ENCODE measurements at places on chromosomes 5 and 9. TPM values are rescaled to one million over a fixed set of nuclear protein-coding genes. Genes with fewer than 3 reads are reported as not detected.
A peak's percentile ranks its signal among the peaks of the same experiment; 100 is the strongest.

Gene AOPEP
- total RNA-seq = 158 TPM

Gene ELAVL2
- not detected for total RNA-seq

Gene LIX1
- total RNA-seq = not detected

Gene RMI1
- total RNA-seq = 7.6 TPM

Gene LCN2
- not detected for total RNA-seq

Gene FBLL1
- total RNA-seq = not detected

Gene PCDHA9
- total RNA-seq = not detected

Gene FER
- 12.8 TPM for total RNA-seq

GRCh38 chr9:89926691-89927220 is 321.9 kb downstream of the GADD45G start:
- no peak for DNase-seq

- no peak for DNase-seq
These were observed 49.9 kb downstream of the LRRTM2 start for GRCh38 chr5:138824924-138825863.

DNA sequence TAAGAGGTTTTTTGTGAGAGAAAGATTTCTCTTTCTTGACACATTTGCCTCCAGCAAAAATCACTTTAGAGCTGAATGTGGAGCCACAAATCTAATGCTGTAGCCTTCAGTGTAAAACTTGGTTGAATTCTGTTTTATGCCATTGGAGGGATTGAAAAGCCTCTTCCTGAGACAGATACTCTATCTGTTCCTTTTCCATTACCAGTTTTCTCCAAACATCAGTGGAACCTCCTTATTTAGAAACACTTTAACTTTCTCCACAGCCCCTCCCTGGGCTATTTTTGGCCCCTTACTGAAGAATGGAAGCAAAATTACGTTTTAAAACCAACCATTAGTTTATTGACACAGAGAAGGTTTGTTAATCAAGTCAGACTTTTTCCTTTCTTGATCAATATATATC is 155.3 kb downstream of the PJA2 start:
- no peak for DNase-seq

DNA sequence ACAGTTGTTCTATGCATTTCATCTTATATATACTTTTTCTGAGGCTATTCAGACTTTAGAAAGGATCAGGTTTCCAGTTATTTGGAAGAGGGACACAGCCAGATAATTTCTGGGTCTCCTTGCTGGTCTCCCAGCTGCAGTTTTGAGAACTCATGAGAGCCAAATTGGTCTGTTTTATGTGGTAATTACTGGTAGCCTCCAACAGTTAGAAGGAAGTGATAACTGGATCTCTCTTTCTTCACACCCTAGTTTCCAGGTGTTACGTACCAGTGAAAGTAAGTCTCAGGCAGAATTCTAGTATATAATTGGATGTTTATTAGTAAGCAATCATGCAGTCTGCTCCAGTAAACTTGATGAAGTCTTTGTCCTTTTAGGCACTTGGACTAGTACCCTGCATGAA is 63.2 kb upstream of the RPS23 start:
- no peak for DNase-seq

DNA sequence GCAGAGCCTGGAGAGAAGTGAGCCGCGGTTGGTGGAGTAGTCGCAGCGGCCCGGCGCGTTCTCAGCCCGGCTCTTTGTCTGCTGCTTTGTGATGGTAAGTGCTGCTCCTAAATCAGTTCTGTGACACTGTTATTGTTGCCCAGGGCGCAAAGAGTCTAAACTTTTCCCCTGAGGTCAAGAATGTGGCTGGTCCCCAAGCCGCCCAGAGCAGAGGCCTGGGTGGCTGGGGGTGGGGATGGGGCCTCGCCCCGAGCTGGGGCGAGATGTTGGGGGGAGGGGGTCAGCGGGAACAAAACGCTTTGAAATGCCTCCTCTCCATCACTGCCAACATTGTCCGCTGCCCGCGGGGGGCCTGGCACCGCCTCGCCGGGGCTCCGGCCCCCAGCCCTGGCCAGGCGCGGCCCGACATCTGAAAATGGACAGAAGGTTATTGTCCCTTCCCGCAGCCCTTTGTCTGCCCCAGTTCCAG is 11.7 kb upstream of the CERCAM start:
- DNase-seq = no peak

DNA sequence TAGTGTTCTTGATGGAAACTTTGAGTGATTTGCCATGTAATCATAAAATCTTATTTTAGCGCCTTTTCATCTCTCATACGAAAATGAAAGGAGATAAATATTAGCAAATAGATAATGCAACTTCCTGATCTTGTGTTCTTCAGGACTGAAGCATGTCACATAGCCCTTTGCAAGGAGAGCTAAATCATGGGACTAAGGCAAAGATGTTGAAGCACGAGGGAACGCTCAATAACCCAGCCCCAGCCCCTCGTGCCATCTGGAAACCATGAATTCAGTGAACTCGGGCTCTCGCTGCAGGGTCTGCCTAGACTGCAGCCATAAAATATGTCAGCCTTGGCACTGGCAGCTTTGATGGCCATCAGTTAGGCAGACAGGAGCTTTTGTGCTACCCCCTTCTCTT is 58.2 kb downstream of the F2RL2 start:
- no peak for DNase-seq

- no peak for DNase-seq
These were observed 370.8 kb downstream of the GADD45G start for GRCh38 chr9:89975630-89976029.

GRCh38 chr9:84170521-84171141 is 169.9 kb downstream of the SLC28A3 start:
- peak; percentile 93 for DNase-seq

DNA sequence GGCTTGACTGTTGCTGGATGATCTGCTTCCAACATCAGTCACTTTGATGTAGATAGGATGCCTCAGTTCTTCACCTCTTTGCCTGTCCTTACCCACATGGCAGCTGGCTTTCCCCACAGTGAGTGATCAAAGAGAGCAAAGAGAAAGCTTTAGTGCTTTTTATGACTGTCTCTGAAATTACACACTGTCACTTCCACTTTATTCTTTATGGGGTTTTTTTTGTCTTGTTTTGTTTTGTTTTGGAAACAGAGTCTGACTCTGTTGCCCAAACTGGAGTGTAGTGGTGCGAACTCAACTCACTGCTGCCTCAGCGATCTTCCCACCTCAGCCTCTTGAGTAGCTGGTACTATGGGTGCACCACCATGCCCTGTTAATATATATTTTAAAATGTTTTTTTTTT is 32.4 kb upstream of the C5orf24 start:
- DNase-seq = no peak

DNA sequence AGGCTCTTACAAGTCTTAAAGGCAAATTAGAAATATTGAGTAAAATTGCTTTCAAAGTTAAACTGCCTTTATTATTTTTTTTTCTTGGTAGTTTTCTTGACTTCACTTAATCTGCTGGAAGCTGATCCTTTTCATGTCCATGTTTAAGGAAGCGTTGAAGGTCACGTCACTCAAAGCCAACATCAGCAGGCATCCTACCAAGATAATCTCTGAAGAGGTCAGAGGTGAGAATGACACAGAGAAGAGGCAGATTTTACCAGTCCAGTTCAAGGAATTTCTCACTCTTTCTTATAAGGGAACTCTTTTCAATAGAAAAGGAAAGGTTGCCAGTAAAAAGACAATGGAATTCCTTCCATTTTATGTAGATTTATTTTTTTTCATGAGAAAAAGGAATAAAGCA is 259.8 kb downstream of the ANXA1 start:
- DNase-seq = no peak

DNA sequence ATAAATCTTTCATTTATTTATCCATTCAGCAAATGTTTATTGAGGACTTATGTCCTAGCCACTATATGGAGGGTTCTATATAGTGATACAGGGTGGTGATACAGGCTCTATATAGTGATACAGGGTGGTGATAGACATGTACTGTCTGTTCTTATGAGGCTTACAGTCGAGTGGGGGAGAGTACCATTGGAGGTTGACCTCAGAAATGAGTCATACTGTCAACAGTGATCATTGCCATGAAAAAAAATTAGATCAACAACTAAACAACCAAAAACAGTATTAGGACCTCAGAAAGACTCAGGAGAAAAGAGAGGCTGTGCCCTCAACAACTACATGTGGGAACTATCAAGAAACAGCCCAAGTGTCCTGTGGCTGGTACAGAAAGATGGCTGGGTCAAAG is 22.0 kb downstream of the PAPPA start:
- DNase-seq = no peak

DNA sequence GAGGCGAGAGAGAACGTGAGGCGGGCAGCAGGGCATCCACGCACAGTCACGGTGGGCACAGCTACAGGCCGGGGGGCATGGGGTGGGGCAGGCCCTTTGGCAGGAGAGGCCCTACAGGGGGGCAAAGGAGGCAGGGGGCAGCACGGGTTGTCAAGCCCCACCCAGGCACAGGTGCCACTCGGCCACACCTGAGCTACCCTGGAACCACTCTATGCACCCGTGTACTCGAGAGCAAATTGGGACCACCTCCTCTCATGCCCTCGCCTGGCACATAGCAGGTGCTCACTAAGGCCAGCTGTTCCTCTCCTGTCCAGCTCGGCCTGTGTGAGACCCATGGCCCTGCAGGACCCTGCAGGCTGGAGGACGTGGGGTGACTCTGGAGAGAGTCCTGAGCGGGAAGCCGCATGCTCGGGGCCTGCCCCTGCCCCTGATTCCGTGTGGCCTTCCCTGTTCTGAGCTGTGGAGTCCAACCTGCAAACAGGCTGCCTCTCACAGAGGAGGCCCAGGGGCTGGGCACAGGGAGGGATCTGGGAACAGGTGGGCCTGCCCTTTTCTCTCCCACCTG is 31.4 kb upstream of the SARDH start:
- DNase-seq = peak; percentile 24

- no peak for DNase-seq
These were observed 198.8 kb downstream of the PRELID2 start for GRCh38 chr5:145636371-145636770.

GRCh38 chr5:97547430-97547829 is 364.4 kb upstream of the RIOK2 start:
- DNase-seq = no peak

GRCh38 chr9:137535120-137535428 is 15.1 kb downstream of the PNPLA7 start:
- no peak for DNase-seq

DNA sequence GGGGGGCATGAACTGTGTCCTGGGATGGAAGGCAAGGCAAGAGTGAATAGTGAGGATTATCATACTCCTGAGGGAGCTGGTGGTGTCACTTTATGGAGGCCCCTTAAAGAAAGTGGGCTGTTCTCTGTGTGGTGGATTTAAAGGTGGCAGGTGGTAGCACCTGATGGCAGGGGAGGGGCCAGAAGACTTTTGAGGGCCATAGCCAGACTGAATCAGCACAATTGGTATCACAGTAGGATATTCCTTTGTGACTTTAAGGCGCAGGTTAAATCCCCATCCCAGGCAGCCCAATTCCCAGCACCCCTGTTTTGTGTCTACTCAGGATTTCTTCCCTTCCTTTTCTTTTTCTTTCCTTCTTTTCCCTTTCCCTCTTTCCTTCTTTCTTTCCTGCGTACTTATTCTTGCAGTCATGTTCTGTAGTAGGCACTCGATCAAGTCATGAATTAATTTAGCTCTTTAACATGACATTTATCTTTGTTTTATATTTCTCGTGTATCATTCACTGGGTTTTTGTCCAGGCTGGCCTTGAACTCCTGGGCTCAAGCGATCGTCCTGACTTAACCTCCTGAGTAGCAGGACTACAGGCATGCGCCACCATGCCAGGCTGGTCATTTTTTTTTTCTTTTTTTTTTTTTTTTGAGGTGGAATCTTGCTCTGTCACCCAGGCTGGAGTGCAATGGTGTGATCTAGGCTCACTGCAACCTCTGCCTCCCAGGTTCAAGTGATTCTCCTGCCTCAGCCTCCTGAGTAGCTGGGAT is 11.0 kb upstream of the PCBD2 start:
- DNase-seq = no peak

DNA sequence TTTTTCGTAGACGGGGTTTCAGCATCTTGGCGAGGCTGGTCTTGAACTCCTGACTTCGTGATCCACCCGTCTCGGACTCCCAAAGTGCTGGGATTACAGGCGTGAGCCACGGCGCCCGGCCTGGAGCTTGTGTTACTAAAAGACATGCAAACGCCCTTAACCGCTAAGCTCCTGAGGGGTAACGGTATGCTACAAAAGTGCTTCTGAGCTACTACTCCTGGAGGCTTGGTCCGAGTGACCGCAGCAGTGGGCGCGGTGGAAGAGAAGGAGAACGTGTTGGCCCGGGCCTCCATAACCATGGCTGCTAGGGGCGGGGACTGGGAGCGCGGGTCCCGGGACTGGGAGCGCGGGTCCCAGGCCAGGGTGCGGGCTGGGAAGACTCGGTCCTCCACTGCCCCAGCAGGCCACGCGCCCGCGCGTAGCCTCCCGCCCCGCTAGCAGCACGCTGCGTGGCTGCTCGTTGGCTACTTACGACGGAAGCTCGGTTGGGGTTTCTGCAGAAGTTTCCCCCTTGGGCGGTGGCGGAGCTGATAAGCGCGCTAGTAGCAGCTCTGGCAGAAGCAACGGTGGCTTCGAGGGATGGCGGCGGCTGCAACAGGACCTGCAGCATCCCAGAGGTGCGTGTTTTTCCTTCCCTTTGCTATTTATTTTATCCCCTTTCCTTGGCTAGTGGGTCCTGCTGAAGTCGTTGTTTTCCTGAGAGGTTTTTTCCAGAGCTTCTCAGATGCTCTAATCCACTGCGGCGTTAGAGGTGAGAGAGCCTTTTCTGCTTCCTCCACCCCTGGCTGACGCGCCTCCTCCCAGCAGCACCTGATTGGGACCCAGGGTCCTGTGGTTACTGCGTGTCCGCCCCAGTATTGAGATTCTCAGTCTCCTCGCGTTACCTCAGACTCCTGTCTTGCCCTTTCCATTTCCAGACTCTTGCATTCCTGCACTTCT is 69.2 kb upstream of the CCDC180 start:
- DNase-seq = peak; percentile 90

GRCh38 chr5:19240170-19240569 is 747.8 kb downstream of the CDH18 start:
- no peak for DNase-seq

DNA sequence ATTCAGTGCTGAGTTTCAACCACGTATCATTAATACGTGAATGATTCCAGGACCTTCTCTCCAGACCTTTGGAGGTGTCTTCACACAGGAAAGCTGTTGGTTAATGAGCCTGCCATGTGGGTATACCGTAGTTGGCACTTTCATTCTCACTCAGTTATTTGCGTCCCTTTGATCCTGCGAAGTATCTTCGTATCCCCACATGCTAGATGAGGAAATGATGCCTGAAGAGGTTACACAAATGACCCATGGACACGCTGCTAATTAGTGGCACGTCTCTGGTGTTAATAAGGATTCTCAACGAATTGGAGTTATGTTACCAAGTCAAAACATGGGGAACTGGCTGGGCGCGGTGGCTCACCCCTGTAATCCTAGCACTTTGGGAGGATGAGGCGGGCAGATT is 65.7 kb upstream of the GNE start:
- DNase-seq = no peak

DNA sequence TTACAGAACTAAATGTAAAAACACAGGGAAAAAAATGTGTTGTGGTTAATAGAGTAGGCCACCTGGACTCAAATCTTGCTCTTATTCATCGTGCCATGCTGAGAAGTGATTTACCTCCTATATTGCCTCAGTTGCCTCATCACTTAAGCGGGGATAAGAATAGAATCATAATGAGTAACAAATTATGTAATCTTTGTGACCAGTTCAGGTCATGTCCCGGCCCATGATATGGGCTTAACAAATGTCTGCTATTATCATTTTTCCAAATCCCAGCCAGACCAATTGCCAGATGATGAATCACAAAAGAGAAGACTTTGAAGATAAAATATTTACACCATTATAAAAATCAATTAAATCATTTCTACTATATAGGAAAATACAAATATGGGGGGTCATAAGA is 89.8 kb downstream of the CDH6 start:
- no peak for DNase-seq

- DNase-seq = no peak
These were observed 140.4 kb downstream of the ESM1 start for GRCh38 chr5:54844905-54845566.

- DNase-seq = no peak
These were observed 17.9 kb downstream of the TNFSF15 start for GRCh38 chr9:114787781-114788498.

Measured in Right ventricle myocardium superior (tissue), 1 donor.